Thymus (tissue), 14 donors: ENCODE measurements at places on chromosomes 2 and 18. TPM values are rescaled to one million over a fixed set of nuclear protein-coding genes. Genes with fewer than 3 reads are reported as not detected.

MAP3K19 gene
- 0.11 TPM for polyA plus RNA-seq

POLR1A gene
- 3.3 TPM for polyA plus RNA-seq

STARD6 gene
- 0.21 TPM for polyA plus RNA-seq

C2orf80 gene
- 0.07 TPM for polyA plus RNA-seq

ROCK1 gene
- 25.6 TPM for polyA plus RNA-seq

ANKRD29 gene
- 13.0 TPM for polyA plus RNA-seq

MARCHF4 gene
- 0.07 TPM for polyA plus RNA-seq

NYAP2 gene
- polyA plus RNA-seq, result 0.02 TPM

NGEF gene
- polyA plus RNA-seq, result 0.18 TPM

DNAJC27 gene
- 5.2 TPM for polyA plus RNA-seq

ZBTB7C gene
- polyA plus RNA-seq, result 0.73 TPM

KYNU gene
- polyA plus RNA-seq, result 11.3 TPM

KRTCAP3 gene
- 13.9 TPM for polyA plus RNA-seq

CFC1 gene
- polyA plus RNA-seq, result 2.6 TPM

ALPI gene
- 0.34 TPM for polyA plus RNA-seq

OSBPL6 gene
- 5.7 TPM for polyA plus RNA-seq

RSAD2 gene
- 8.2 TPM for polyA plus RNA-seq

LOXL3 gene
- 1.6 TPM for polyA plus RNA-seq

CXCR1 gene
- polyA plus RNA-seq, result 0.37 TPM

BOLL gene
- not detected for polyA plus RNA-seq

ANTXR1 gene
- polyA plus RNA-seq, result 7.3 TPM

VAMP8 gene
- polyA plus RNA-seq, result 433 TPM

CYP26B1 gene
- polyA plus RNA-seq, result 5.6 TPM

CDCA7 gene
- 44.7 TPM for polyA plus RNA-seq

PLGLB2 gene
- polyA plus RNA-seq, result 5.6 TPM

CD8B gene
- 111 TPM for polyA plus RNA-seq

HOXD3 gene
- polyA plus RNA-seq, result 0.82 TPM

FAM237A gene
- 0.18 TPM for polyA plus RNA-seq

UGT1A1 gene
- 0.32 TPM for polyA plus RNA-seq

RAB17 gene
- 6.8 TPM for polyA plus RNA-seq

RAB11FIP5 gene
- polyA plus RNA-seq, result 3.8 TPM

C2orf74 gene
- polyA plus RNA-seq, result 51.6 TPM

GLB1L gene
- polyA plus RNA-seq, result 11.3 TPM

GNLY gene
- 7.0 TPM for polyA plus RNA-seq

KLHL14 gene
- 0.64 TPM for polyA plus RNA-seq

CD226 gene
- polyA plus RNA-seq, result 4.1 TPM

RAMP1 gene
- polyA plus RNA-seq, result 32.7 TPM

IDH1 gene
- 51.3 TPM for polyA plus RNA-seq

PLCD4 gene
- polyA plus RNA-seq, result 0.68 TPM

SERPINB5 gene
- 21.9 TPM for polyA plus RNA-seq
